ENCODE measurements at places on chromosomes 4 and X.

GRCh38 chr4:183638436-183638835 lies 20.5 kb downstream of the RWDD4 start:
- DNase-seq = no peak

DNA sequence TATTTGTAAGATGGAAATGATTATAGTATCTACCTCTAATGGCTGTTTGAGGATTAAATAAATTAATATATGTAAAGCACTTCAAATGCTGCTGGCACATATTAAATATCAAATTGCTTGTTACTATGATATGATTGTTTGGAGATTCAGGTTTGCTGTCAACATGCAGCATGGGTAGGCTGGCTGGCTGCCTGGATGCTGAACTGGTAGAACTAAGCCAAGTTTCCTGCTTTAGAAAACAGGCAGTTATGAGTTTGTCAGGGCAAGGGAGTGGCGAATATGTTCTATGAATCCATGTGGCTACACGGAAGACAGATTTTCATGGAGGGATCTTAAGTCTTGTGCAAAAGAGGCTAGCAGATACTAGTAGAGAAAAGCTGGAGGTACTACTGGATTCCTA lies 239.6 kb downstream of the GBA3 start:
- no peak for DNase-seq

DNA sequence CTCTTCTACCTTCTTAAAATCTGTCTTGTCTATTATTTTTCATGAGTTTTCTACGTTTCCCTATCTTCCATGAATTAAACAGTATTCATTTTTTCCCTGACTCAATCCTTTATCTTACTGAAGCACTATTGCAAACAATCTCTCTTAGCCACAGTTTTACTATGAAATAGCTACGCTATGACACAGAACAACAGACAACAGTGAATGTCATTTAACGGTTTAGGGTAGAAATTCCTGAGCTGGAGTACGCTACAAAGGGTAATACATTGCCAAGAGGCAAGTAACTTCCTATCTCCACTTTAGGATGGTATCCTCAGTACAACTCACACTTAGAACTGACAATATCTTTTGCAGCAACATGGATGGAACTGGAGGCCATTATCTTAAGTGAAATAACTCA lies 552.6 kb downstream of the INPP4B start:
- no peak for DNase-seq

DNA sequence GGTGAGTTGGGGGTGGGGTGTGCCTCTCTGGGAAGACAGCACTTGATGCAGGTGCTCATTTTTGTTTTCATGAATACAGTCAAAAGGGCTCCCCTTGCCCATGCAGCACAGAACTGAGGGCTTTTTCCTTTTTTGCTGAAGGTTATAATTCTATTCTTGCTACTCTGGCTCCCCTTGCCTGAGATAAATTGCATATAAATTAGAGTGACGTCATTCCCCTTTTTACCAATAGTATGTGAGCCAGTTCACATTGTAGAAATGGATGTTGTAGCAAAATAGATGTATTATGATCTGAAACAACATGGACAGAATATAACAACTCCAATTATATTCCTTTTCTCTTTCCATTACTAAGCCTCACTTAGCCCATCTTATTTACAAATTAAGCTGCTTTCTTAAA lies 28.4 kb downstream of the CXorf58 start:
- no peak for DNase-seq

GRCh38 chrX:54281676-54282075 lies 76.2 kb downstream of the WNK3 start:
- DNase-seq = no peak

GRCh38 chrX:88416002-88416401 lies 331.0 kb upstream of the CPXCR1 start:
- DNase-seq = no peak

GRCh38 chr4:158155656-158156356 lies 17.0 kb downstream of the GASK1B start:
- no peak for DNase-seq

DNA sequence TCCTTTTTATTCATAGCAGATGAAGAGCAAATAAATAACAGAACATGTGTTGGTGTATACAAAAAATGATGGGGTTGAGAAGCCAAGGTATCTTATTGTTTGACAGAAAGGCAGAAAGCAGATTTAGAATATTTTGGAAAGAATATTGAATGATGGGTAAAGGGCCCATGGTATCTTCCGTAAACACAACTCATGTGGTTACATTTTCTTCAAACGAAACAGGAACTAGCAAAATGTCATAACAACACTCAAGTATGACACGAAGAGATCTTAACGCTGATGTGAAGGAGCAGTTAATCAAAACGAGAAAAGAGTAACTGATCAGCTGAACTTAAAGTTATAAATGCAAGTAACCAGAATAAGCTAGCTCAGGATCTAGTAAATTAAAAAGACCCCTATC lies 195.7 kb upstream of the GK2 start:
- no peak for DNase-seq
